ENCODE measurements at places on chromosomes 7 and 10. TPM values are rescaled to one million over a fixed set of nuclear protein-coding genes. Genes with fewer than 3 reads are reported as not detected.

DNA sequence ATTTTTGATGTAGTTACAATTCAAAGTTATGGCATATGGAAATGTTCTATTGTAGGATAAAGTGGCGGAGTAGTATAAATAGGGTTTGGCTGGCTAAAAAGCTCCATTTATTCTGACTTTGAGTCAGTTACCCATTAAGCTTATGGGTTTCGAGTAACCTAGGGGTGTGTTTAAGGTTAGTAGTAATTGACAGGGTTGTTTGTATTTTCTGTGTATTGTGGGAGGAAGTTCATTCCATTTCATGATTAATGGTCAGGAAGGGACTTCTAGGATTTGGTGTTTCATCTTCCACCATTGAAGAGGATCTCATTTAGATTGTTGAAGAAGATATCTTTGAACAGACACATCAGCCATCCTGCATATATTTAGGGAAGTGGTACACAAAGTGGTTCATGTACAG lies 75.0 kb downstream of the BICC1 start:
- no peak for DNase-seq
- H3K27me3 ChIP-seq, result no peaks in the 10 kb centered on the region
- H3K27ac ChIP-seq, result no peak overlapping the region

DNA sequence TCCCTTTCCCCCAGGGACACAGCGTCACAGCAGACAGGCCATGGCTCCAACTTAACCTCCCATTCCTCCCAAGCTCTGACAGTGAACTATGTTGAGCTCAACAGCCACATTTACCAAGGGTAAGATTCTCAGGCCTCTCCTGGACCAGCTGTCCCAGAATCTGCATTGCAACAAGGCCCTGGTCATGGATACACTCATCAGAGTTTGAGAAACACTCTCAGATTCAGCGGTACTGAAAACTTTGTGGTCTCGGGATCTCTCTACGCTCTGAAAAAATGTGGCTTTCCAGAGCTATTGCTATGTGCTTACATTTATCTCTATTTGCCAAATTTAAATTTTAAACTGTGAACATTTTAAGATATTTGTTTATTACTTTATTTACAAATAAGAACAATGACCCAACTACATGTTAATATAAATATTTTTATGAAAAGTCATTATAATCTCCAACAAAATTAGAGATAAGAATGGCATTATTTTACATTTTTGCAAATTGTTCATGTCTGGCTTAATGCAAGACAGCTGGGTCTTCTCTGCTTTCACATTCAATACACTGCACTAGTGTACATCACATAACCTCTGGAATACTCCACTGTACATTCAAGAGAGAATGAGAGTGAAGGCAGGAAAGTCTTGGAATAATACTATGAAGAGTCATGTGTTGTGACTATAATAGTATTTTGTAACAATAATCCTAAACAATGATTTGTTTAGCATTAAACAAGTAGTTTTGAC lies 190.9 kb upstream of the PITRM1 start:
- no peak for DNase-seq
- no peak overlapping the region for H3K4me3 ChIP-seq
- no peak overlapping the region for H3K27ac ChIP-seq
- H3K4me1 ChIP-seq, result no peaks in the 10 kb centered on the region

GRCh38 chr7:7651479-7651878 lies 10.9 kb downstream of the UMAD1 start:
- H3K27me3 ChIP-seq, result no peaks in the 10 kb centered on the region
- H3K4me1 ChIP-seq, result peaks cover 11% of the 10 kb centered on the region
- no peak for DNase-seq
- H3K27ac ChIP-seq, result no peak overlapping the region

Gene ASB10
- total RNA-seq, result not detected

DNA sequence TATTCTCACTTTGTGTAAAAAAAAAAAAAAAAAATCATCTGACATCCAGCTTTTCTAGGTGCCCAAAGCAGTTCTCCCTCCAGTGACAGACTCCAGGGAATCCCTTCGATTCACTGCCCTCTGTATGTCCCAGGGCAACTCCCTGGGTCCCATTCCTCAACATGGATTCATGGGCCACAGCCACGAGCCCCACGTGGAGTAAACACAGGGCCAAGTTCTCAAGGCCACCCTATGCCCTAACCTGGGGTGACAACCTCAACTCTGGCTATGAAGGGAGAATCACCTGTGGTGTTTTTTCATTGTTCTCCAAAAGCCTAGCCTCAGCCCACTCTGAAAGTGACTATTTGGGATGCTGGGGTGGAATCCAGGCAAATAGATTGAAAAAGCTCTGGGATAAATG lies 3.4 kb downstream of the BNIP3 start:
- peaks cover 13% of the 10 kb centered on the region for H3K27me3 ChIP-seq
- no peak for DNase-seq
- peak overlapping the region; percentile 91 for H3K4me3 ChIP-seq
- peaks cover 20% of the 10 kb centered on the region for H3K4me1 ChIP-seq
- H3K27ac ChIP-seq, result no peak overlapping the region

- no peaks in the 10 kb centered on the region for H3K36me3 ChIP-seq
- H3K27me3 ChIP-seq, result no peaks in the 10 kb centered on the region
- H3K4me1 ChIP-seq, result peaks cover 7% of the 10 kb centered on the region
- no peak overlapping the region for H3K4me3 ChIP-seq
- H3K27ac ChIP-seq, result no peak overlapping the region
These were observed 13.4 kb downstream of the EGFR start for GRCh38 chr7:55032069-55032699.

DNA sequence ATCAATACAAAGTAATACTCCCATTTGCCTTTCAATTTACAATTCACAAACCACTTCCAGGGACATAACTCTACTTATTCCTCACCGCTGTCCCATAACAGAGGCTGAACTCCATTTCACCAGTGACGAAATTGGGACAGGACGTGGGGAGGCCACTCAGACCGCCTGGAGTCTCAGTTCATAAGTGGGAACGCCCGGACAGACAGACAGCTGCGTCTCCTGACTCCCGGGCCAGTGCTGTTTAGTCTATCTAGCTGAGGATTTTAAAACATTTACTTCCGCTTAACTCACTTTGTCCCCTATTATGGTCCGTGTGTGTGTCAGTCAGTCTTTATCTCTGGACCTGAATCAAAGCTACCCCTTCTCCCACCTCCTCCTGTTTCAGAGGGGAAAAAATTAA lies 67.4 kb upstream of the ZNF438 start:
- H3K4me1 ChIP-seq, result peaks cover 33% of the 10 kb centered on the region

DNA sequence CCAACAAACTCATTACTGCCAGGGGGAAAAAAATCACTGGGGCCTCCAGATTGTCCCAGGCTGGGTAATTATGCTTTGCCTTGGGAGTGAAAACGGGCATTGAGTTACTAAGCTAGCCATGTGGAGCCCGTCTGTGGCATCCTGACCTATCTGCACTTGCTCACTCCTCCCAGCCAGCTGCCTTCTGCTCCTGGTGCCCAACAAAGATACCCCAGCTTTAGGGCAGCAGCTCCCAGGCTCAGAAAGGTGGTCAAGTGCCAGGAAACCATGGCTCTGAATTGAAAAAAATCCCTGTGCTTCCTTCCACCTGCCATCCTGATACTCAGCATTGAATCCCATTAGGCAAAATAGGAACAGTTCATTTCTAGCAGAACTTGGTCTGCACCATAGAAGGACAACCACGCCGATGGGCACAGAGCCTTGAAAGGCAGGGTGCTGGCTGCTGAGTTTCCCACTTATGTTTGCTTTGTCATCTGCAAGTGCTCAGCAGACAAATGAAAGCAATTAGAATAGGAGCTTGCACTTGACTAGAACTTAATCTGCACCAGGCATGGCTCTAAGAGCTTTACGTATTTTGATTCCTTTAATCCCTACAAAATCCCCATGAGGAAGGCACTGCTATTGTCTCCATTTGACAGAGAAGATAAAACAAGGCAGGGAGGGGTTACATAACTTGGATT lies 42.8 kb downstream of the HSPA12A start:
- H3K4me3 ChIP-seq, result no peak overlapping the region
- no peak overlapping the region for H3K27ac ChIP-seq
- peaks cover 2% of the 10 kb centered on the region for H3K27me3 ChIP-seq
- peak; percentile 39 for DNase-seq
- no peaks in the 10 kb centered on the region for H3K36me3 ChIP-seq

Gene TMEM140
- total RNA-seq, result not detected

Gene HABP2
- total RNA-seq, result not detected

Gene NRP1
- total RNA-seq, result 1.9 TPM

Gene POP7
- 19.4 TPM for total RNA-seq

- no peak for DNase-seq
- H3K27ac ChIP-seq, result no peak overlapping the region
- peaks cover 19% of the 10 kb centered on the region for H3K36me3 ChIP-seq
- no peaks in the 10 kb centered on the region for H3K27me3 ChIP-seq
- H3K4me1 ChIP-seq, result peaks cover 13% of the 10 kb centered on the region
These were observed 67.1 kb downstream of the SHH start for GRCh38 chr7:155744971-155745683.

Gene RBM28
- total RNA-seq, result 33.4 TPM

DNA sequence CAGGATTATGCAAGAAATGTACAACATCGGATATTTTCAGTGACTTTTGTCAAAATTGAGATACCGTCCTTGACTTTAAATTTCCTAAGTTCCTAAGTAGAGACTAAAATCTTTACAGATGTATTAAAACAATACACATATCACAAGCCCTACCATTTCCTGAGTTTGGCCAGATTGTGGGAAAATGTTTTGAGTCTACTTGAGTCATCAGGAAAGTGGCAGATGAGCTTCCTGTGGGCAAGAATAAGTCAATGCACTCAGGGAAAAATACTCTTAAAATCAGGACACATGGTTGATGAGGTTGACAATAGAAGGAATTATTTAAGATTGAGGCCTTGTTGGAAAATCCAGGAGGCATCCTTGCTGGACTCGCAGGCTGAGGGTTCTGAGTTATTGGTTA lies 162.5 kb downstream of the SNX10 start:
- H3K27ac ChIP-seq, result no peak overlapping the region
- H3K27me3 ChIP-seq, result no peaks in the 10 kb centered on the region
- no peak overlapping the region for H3K4me3 ChIP-seq
- DNase-seq, result no peak
- peaks cover 10% of the 10 kb centered on the region for H3K4me1 ChIP-seq

DNA sequence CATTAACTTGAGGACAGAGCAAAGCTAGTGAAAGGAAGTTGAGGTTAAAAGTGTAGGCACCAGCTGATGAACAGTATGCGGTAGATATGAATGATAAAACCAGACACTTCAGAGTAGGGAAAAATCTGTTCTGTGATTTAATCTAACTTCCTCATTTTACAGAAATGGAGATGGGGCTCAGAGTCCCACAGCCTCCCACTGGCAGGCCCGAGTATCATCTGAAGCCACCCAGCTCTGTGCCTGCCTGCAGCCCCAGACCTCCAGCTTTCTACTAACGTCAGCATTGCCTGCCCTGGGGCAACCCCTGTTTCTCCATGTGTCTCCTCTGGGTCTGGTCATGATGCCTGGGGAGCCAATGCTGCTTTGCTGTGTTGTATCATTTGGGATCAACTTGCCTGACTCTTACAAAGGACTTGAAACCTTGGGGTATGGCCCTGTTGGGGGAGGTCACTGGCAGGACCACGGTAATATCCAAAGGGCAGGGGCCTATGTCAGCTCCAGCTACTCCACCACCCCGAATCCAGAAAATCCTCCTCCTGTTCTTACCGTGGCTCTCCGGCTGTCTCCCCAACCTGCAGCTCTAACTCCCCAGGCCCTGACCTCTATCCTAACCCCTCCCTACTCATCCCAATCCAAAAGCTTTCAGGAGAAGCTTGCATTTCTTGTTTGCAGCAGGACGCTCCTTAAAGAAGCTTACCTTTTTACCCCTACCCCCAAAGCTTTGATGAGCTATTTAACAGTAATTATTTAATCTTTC lies 56.2 kb upstream of the NPY start:
- DNase-seq, result peak; percentile 6
- no peak overlapping the region for H3K27ac ChIP-seq
- peaks cover 20% of the 10 kb centered on the region for H3K4me1 ChIP-seq
- H3K4me3 ChIP-seq, result no peak overlapping the region
- no peaks in the 10 kb centered on the region for H3K36me3 ChIP-seq

DNA sequence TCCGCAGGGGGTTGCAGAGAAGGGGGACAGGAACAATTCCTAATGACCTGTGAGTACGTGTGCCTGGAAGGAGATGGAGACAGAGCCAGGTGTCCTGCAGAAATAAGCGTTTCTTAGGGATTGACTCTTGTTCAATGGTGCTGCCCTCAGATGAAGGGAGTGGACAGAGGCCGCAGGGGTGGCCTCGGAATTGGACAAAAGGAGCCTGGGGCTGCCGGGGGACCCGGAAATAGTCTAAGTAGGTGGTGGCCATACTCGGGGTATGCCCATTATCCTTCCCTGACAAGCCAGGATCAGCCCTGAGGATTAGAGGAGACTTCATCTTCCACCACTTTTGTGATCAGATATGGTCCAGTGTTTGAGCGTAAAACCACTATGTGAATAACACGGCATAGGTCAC lies 39.2 kb downstream of the ELFN1 start:
- no peak overlapping the region for H3K4me3 ChIP-seq
- no peak overlapping the region for H3K27ac ChIP-seq
- H3K36me3 ChIP-seq, result no peaks in the 10 kb centered on the region
- H3K27me3 ChIP-seq, result peaks cover 8% of the 10 kb centered on the region
- no peak for DNase-seq
- H3K4me1 ChIP-seq, result peaks cover 10% of the 10 kb centered on the region

Gene EPDR1
- 10.6 TPM for total RNA-seq

DNA sequence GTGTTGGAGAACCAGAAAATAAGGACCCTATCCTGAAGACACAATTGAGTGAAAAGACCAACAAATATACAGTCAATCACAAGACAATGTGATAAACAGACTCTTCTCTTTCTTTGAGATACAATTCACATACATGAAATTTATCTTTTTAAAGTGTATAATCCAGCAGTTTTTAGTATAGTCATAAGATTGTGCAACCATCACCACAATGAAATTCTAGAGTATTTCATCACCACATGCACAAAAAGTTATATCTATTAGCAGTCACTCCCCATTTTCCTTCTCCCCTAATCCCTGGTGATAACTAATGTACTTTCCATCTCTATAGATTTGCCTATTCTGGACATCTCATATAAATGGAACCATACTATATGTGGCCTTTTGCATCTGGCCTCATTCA lies 8.2 kb upstream of the SORBS1 start:
- no peaks in the 10 kb centered on the region for H3K36me3 ChIP-seq
- no peak overlapping the region for H3K27ac ChIP-seq
- H3K27me3 ChIP-seq, result no peaks in the 10 kb centered on the region
